ENCODE measurements at places on chromosomes 6 and 20.
A peak's percentile ranks its signal among the peaks of the same experiment; 100 is the strongest.

DNA sequence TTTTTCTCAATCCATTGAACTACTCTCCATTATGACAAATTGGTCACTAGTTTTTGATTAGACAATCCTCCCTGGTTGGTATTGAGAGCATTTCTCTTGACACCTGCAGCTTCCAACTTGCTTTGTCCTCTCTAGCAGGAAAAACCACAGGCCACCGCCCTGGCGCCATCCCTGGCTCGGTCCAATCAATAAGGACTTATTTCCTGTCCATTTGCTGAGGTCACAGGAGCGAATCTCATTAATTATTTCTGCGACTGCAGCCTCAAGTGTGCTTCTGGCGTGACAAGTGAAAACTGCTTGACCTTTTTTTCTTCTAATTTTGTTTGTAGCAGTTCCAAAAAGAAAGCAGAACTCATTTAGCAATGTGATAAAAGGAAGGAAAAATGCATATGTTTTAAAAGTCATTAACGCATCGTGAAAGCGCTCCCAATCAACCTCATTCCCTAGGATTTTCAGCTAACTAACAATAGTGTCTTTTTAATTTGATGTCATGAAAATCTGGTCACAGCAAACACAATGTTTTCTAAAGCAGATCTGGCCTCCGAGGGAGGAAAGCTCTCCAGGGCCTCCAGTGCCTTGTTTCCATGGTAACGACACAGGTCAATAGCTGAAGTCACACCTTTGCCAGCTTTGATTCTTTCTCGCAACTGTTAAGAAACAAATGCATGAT, 39.0 kb upstream of the BEND3 start:
- no peak for ATAC-seq

DNA sequence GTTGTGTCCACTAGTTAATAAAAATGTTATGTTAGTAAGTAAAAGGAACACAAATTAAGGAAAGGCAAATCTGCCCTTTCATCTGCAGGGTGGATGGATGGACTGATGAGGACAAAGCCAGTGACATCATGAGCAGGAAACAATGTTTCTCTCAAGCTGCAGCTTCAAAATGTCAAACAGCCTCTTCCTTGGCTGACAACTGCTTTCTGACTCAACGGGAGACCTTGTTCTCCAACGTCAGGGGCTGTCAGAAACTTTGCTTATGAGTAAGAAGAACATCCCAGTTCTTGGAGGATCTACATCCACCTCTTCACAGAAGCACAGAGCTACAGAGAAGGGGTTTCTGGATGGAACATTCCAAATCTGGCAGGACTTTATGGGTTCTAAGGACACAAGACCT, 6.0 kb downstream of the CST2 start:
- ATAC-seq, result no peak

- no peak for ATAC-seq
Observed at GRCh38 chr6:17132967-17133366, 31.1 kb downstream of the STMND1 start.

- no peak for ATAC-seq
Observed at GRCh38 chr6:81894788-81895271, 142.3 kb upstream of the TENT5A start.

- no peak for ATAC-seq
Observed at GRCh38 chr6:118896339-118897136, 2.6 kb downstream of the ASF1A start.

DNA sequence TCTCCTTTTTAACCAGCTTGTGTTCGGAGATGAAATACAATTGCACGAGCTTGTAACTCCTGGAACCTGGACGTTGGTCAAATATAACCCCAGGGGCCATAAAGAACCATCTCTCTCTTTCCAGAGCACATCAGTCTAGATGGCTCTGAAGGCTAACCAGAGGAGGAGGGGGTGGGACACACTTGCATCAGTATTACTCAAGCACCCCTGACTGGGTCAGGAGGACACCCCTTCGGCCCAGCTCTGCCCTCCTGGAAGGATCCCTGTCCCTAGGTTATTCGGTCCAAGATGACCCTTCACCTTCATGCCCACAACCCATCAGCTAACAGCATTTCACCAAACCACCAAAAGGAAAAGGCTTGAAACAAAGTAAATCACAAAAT, 67.1 kb downstream of the FYN start:
- peak; percentile 52 for ATAC-seq

- ATAC-seq, result no peak
Observed at GRCh38 chr20:32610472-32611218, 25.5 kb upstream of the NOL4L start.

DNA sequence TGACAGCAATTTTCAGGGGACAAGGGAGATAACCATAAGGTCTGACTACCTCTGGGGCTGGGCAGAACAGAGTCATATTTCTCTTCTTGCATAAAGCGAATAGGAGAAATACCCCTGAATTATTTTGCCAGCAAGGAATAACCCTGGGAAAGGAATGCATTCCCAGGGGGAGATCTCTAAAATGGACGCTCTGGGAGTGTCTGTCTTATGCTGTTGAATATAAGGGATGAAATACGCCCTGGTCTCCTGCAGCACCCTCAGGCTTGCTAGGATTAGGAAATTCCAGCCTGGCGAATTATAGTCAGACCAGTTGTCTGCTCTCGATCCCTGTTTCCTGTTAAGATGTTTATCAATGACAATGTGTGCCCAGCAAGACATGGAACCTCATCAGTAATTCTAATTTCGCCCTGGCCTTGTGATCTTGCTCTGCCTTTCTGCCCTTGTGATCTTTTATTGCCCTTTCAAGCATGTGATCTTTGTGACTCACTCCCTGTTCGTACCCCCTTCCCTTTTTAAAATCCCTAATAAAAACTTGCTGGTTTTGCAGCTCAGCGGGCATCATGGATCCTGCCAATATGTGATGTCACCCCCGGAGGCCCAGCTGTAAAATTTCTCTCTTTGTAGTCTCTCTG, 221.6 kb upstream of the HS3ST5 start:
- ATAC-seq, result no peak

DNA sequence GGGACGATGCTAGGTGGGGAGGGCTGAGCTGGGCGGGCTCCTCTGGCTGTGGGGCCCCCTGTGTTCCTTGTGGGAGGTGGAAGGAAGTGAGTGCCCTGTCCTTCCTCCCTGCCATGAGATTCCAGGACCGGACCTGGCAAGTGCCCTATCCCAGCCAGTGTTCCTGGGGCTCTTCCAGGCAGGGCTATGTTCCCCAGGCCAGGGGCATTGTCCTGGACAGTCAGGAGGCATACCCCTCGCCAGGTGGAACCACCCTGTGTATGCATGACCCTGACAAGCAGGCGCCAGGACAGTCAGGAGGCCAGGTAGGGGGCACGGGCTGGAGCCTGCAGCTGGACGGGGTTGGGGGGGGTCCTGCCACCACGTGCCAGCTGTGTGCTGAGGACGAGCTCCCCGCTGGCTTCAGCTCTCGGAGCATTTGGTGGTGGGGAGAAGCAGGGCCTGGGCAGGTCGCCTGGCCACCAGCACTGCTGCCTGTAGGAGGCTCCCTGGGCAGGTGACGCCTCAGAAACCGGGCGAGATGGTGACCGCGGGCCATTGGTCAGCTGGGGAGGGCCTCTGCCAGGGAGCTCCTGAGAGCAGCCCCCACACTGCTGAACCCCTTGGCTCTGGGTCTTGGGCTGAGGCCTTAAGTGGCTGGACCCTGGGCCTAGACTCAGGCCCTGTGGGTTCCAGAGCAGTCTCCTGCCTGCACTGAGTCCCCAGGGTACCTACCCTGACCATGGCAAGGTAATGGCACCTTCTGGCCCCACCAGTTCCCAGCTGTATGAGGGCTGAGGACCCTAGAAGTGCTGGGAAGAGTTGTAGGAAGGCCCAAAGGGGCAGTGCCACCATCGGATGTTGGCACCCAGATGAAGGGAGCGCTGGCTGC, 694 bp downstream of the SLC17A9 start:
- ATAC-seq, result peak; percentile 2

DNA sequence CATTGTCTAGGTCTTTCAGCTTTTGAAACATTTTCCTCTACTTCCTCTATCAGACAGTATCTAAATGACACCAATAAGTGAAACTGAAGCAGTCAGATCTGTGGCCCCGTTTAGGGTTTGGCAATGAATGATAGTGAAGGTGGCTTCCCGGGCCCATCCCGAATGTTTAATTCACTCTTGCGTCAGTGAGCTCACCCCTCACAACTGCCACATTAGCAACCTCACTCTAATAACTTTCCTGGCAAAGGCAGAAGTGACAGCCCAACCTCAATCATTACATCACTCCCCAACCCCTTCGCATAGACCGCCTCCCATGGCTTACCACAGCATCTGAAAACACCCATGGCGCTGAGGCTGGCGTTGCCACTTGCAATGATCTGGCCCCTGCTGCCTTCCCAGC, 92.4 kb upstream of the CD83 start:
- ATAC-seq, result peak; percentile 89

GRCh38 chr6:25022140-25022553, 86.4 kb upstream of the RIPOR2 start:
- no peak for ATAC-seq

- no peak for ATAC-seq
Observed at GRCh38 chr20:63124092-63124781, 91.7 kb downstream of the YTHDF1 start.

DNA sequence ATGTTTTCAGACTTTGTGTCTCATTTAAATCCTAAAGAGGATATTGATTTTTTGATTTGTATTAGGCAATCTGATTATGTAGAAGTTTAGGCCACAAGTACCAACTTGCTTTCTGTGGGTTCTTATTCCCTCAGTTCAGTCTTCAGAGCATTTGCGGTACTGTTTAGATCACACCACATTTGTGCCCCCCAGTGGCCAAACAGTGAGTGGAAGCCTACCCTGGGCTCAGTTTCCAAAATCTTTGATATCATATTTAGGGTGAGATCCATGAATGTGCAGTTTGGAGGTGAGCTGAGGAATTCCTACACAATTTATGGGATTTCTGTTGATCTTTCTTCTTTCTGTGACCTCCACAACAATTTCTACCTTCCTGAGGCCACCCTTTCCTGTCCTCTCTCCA, 92.3 kb upstream of the FUT9 start:
- no peak for ATAC-seq

GRCh38 chr6:170062915-170063241, 228.0 kb downstream of the DLL1 start:
- no peak for ATAC-seq

DNA sequence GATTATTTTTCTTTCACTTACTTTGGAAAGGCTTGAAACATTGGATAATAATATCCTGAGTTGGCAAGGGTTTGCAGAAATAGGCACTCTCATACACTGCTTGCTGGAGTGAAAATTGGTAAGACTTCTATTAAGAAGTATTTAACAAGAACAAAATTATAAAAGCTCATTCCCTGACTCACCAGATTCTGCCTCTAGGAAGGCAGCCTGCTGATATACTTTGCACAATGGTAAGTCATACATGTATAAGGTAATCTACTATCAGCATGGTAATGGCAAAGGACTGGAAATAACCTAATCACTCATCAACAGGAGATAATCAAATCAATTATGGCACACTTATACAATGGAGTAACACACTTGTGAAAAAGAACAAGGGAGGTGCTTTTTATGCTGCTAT, 85.8 kb downstream of the PLCG1 start:
- ATAC-seq, result no peak

GRCh38 chr6:4185846-4186245, 50.5 kb upstream of the ECI2 start:
- ATAC-seq, result no peak

DNA sequence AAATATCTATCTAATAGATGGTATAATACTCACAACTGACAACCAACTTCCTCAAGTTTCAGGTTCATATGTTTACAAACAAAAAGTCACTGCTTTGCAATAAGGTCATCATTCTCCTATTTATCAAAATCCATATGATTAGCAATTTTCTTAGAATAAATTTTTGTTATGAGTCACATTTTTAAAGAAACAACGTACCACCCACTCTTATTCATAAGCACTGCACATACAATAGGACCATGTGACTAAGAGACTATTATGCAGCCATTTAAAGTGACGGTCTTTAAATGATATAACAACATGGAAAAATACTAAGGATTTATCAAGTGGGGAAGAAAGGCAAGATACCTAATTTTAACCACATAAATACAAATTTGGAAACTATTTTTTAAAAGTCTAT, 40.0 kb downstream of the REPS1 start:
- no peak for ATAC-seq

DNA sequence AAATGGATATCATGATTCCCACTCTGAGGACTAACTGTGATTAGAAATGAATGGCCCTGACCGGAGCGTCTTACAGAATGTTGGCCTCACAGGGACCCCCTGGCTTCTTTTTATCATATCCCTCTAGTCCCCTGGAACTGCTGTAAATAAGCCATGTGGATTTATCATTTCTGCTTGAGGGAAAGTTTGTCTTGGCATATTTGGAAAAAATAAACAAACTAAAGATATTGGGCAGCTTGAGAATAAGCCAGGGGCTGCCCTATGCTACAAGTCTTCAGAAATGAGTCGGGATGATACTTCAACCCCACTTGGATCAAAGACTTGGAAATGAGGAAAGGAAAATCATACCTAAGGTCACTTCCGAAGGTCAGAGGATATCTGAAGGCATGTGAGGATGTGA, 179.1 kb downstream of the THBS2 start:
- no peak for ATAC-seq

GRCh38 chr6:116008470-116009243, 52.0 kb downstream of the FRK start:
- ATAC-seq, result peak; percentile 80

DNA sequence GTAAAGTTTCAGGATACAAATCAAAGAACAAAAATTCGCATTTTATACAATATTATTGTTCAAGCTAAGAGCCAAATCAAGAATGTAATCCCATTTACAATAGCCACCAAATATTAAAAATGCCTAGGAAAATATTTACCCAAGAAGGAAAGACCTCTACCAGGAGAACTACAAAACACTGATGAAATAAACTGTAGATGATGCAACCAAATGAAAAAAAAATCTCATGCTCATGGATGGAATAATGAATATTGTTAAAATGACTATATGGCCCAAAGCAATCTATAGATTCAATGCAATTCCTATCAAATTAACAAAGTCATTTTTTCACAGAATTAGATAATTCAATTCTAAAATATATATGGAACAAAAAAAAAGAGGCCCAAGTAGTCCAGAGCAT, 708.8 kb upstream of the MAN1A1 start:
- no peak for ATAC-seq

DNA sequence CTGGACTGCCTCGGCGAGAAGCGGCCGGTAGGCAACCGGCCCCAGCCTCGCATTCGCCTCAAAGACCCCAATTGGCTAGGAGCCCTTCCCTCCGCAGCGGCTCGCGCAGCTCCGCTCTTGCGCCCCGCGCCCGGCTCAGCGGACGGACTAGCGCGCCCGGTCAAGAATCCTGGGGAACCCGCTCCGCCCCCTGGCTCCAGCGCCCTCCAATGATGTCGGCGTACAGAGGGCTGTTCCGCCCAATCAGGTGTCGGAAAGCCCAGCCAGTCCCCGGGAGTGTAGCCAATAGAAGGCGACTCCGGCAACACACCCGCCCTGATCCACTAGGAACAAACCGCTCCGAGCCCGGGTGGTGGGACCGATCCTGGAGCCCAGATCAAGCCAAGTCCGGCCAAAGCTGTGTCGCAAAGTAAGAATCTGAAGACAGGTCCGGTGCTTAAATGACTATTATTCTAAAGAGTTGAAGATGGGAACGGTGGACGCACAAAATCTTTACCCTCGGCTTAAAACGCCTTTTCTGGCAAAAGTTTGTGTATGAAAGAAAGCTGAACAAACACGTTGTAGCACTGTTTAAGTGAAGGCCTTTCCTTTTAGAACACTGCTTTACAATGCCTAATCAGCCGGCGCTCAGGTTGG, 132.2 kb downstream of the OGFRL1 start:
- ATAC-seq, result peak; percentile 75

GRCh38 chr6:29813809-29814208, 13.8 kb upstream of the HLA-G start:
- ATAC-seq, result no peak

All from stimulated activated memory B cell treated with anti-CD40 and anti-IgM and Interleukin-4, amounts not matched to agents 10 μg/mL and 1 μg/mL and 100 μg/mL, for 72 hours (primary cell).